Omental fat pad (tissue), 4 donors: ENCODE measurements at places on chromosomes 2 and 18. TPM values are rescaled to one million over a fixed set of nuclear protein-coding genes. Genes with fewer than 3 reads are reported as not detected.

- no peak for DNase-seq
Observed at GRCh38 chr2:1856922-1857321, 112.6 kb upstream of the PXDN start.

Gene CABLES1
- total RNA-seq: 31.0 TPM

DNA sequence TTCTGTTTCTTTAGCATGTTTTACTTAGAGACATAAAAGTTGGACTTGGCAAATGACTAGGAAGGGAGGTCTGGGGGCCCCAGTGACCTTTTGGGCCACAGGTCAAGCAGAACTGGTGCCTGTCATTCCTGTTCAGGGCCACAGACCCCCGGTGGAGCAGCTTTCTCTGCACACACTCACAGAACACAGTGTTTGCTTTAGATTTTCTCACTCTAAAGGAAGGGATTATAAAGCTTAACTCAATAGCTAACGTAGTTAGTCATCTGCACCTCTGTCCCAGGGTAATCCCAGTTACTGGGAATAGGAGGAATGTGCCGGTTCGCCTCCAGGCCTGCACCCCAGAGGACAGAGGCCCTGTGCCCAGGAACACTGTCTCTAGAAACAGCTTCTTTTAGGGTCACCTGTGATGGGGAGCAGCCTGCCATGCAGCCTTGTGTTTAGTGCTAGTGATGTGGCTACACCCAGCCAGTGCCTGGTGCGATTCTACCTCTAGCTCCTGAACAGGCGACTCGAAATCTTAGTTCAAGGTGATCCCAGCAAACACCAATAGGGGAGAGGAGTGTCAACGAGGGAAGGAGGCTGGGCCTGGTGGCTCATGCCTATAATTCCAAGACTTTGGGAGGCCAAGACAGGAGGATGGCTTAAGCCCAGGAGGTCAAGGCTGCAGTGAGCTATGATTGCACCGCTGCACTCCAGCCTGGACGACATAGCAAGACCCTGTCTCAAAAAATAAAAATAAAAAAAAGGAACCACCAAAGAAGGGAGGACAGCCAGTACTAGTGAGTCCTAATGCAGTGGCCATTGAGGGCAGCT, 11.6 kb downstream of the SPATA3 start:
- no peak for DNase-seq

DNA sequence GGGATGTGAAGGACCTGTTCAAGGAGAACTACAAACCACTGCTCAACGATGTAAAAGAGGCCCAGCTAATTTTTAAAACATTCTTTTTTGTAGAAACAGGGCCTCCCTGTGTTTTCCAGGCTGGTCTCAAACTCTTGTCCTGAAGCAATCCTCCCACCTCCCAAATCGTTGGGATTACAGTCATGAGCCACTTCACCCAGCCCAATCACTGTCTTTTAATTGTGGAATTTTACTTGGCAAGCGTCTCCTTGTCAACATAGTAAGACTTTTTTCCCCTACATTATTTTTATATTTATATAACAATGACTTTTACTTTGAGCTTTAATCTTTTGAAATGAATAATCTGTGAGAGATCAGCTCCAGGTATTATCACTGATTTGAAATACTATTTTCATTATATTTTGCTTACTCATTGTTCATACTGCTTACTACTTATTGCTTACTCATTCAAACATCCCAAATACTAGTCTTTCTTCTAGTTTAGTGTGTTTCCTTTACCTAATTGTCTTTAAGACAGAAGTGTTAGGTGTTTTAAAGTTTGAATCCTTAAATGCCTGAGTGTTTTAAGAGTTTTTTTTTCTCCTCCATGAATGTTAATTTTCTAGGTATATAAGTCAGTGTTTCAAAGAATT, 48.9 kb downstream of the PTPN4 start:
- no peak for DNase-seq

- DNase-seq: no peak
Observed at GRCh38 chr2:68244456-68244855, 7.9 kb downstream of the PPP3R1 start.

DNA sequence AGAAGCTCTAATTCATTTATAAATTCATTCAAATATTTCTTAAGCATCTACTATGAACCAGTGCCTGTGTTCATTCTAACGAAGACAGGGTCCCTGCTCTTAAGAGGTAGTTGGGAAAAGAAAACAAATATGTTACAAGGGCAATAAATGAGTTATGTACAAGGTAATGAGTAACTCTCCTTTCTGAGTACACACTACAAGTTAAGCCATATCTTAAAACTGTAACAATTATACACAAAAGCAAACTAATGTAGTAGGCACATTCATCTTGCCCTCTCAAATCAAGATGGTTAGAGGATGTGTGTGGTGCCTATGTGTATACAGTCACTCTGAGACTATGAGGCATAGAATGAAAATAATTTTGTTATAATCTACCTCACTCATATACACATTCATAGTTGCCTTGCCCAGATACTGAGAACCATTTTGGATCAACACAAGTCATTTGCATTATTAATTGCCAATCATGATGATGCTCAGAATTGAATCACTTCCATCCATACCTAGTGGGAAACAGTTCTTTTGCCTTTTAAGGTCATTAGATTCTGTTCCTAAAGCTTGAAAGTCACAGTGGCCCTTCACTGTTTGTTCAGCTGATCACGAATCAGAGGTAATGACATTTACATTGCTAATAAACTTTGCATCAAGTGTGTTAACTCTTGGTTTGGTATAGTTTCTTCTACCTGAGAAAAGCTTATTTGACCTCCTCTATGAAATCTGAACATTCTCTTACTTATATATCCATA, 283.1 kb downstream of the ZNF385B start:
- no peak for DNase-seq

- DNase-seq: no peak
Observed at GRCh38 chr18:27501671-27502070, 316.6 kb upstream of the CHST9 start.

Gene MYOM1
- total RNA-seq: 2.6 TPM

Gene CDH20
- total RNA-seq: 3.7 TPM

- DNase-seq: peak; percentile 54
Observed at GRCh38 chr18:63074981-63075404, 244.6 kb downstream of the BCL2 start.

- no peak for DNase-seq
Observed at GRCh38 chr2:52936029-52936428, 831.6 kb upstream of the CHAC2 start.

Gene IL36B
- total RNA-seq: not detected

DNA sequence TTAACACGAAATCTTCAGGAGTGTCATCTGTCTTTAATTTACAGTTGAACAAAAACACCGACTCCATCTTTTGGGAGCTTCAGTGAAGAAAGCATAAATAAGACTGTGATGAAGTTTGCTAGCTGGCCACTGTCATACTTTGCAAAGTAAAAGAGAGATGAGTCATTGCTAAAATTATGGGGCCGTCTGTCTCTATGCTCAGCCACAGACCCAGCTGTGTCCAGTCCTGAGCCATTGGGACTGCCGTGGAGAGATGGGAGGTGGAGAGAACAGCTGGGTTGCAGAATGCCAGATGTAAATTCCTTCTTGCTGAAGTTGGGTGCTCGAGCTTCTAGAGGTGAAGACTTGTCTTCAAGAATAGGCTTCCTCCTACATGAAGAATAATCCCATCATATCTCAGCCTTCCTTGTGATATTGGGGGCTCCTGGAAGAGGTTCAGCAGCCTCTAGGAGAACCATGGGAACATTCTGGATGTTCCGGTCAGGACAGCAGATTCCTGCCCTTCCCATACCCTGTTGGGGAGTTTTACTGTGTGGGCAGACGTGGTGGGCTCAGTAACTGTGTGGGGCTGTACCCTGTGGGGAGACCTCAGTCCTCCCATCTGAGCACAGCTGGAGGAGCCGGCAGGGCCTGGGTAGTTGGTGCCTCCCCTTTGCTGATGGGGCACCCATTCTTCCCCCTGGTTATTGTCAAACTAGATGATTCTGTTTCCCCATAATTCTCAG, 71.1 kb downstream of the LDLRAD4 start:
- DNase-seq: no peak

Gene OTX1
- 0.37 TPM for total RNA-seq

DNA sequence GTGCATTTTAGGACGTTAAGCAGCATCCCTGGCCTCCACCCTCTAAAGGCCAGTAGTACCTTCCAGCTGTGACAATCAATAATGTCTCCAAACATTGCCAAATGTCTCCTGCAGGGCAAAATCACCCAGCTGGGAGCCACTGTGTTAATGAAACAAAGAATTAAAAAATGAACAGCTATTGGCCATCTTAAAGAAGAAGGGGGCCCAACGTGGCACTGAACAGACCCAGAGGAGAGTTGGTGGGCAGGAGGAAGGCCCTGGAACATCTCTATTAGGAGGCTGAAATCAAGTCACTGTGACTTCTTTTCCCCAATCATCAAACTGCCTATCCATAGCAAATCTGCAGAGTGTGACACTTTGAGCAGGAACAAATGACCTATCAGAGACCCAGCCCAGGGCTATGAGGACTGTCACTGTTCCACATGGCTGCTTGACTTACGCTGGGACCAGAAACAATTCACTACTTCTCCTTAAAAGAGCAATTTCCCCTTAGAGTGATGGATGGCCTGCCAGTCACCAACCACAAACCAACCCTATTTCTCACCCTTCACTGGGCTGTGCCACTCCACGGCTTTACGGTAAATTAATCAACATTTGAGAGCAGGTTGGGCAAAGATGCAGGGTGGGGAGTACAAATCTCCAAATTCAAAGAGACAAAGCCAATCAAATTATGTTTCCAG, 35.2 kb upstream of the TEX51 start:
- no peak for DNase-seq

DNA sequence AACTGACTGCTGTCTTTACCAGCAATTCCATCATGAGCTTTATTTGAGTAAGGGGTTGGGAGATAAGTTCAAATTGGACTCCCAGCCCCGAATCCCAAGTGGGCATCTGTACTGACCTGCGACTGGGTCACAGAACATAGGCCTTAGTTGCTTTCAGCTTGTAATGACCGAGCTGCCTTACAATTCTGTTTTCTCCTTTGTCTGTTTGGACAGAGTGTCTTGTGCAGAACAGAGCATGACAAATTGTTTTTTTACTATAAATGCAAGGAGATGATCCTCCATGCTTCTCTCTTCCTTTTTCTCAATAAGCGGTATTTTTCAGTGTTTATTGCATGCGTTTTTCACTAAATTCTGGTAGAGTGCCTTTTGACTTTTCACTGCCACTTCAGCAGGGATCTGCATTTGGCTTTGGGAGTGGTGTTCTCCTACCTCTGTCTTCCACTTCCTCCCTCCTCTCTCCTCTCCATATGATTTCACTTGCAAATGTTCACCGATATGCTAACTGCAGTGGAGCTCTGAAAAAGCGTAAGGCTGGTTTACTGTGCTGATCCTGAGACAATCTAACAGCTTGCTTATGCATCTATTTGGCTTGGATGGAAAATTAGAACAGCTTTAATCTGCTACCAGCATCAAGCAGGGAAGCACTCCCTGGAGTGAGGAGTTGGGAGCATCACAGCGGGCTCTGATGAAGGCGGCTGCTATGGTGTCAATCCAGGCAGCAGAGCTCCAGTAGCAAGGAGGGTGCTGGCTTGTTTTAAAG, 158.8 kb upstream of the SMIM21 start:
- DNase-seq: no peak

Gene SLC4A3
- total RNA-seq: 7.0 TPM

DNA sequence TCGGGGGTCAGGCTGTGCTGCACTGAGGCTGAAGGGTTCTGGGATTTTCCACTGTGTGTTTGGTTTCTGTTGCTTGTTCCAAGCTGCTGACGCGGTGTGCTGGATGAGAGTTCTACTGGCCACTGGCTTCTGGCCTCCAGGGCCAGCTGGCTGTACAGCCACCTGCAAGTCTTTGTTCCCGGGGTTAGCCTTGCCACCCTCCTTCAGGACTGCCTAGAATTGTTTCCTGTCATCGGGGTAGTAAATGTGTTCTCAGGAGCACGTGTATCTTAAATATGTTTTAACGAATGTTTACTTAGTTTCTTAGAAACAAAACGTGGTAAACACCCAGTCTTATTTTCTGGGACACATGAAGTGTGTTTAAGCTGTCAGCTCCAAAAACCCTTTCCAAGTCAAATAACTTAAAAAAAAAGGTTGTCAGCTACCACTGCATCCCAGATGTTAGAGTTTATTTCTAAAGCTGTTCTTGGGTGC, 231.2 kb downstream of the AGAP1 start:
- no peak for DNase-seq

Gene COLEC12
- 35.0 TPM for total RNA-seq

DNA sequence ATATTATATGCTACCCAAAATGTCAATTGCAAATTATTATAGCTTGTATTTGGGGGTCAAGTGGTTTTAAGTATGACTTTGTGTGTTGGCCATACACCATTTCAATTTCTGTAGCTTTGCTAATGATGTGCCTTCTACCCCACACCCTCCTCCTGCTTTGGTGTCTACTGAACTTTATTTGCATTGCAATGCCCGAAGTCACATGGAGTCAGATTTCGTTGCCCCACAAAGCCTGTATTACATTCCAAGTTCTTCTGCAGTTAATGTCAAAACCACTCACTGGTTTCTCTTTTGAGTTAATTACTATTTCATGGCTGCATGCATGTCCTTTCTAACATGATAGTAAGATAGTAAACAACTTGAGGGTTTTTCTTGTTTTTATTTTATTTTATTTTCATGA, 528.9 kb downstream of the RIT2 start:
- no peak for DNase-seq

Gene HOXD13
- not detected for total RNA-seq
